Left forelimb (tissue), 1 donor: ENCODE measurements at places on chromosomes 16 and 17.

- no peak for DNase-seq
These were observed 3.4 kb downstream of the NDRG4 start for GRCh38 chr16:58503166-58503862.

DNA sequence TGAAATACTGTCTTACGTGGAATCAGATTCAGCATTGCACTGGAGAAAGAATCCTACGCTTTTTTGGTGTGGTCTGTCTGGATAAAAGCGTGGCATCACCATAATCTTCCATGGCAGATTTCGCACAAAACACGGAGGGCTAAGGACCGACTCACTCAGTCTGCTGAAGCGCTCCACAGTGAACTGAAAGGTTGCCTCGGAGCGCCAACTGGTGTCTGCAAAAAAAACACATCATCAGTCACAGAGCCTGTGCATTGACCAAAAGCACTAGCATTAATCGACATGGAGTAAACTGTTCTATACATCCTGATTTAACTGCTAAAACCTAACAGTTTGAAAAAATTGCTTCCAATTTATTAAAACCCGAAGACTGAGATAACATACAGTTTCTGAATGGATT lies 40.5 kb downstream of the USP7 start:
- DNase-seq = no peak

DNA sequence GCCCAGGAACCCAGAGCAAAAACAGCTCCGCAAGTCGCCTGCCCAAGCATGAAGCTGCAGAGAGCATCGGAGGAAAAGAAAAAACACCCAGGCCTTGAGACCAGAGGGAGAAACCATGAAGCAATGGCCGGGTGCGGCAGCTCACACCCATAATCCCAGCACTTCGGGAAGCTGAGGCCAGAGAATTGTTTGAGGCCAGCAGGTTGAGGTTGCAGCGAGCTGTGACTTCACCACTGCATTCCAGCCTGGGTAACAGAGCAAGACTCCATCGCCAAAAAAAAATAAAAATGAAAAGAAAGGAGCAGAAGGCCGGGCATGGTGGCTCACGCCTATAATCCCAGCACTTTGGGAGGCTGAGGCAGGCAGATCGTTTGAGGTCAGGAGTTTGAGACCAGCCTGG lies 40.3 kb downstream of the C16orf95 start:
- no peak for DNase-seq

DNA sequence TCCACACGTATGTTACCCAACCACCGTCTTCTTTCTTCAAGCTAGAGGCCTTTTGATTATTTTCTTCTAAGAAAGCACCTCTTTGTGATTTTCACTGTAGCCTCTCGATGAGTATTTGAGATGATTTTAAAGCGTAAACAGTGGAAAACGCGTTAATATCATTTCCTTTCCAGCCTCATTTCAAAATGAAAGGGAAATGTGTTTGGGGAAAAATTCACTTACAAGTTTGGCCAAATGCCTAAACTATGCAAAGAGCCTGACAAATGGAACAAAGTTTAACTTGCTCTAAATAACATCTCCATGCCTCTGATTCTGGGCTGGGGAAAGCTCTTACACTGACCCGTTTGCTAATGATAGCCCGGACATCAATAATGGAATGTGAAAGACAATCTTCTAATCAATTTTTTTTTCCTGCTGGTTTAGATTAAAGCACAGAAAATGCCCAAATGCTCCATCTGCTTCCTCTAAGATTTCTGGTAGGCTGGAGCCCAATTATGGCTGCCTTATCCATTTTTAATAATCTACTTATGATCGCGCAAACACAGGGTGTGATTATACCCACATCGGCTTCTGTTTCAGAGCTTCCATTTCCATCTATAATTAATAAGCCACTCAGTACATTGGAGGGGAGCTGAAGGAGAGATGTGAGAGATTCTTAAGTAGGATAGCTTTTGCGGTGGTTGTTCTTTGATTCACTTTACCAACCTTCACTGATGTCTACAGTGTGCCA lies 43.5 kb downstream of the HS3ST2 start:
- DNase-seq = no peak

DNA sequence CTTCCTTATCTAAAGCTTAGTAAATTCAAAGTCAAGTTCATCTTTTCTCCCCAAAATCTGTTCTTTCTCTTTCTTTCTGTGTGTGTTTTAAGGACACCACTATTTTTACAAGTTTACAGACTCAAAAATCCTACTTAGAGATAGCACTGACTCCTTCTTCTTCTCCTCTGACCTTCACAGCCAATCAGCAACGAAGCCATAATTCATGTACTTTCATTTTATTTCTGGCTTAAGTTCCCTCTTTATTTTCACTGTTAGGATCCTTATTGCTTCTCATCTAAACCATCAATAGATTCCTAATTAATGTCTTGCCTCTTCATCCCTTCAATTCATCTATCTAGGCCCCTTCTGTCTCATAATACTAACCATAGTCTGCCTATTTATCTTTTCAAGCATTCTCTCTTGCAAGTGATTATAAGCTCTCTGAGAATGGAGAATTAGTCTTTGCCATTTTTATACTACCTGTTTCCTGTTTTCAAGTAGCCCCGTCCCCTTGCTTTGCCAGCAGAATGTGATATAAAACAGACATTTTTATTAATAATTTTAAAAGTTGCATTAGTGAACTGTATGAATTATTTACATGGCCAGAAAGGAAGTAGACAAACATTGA lies 27.0 kb downstream of the CDC27 start:
- DNase-seq = no peak

DNA sequence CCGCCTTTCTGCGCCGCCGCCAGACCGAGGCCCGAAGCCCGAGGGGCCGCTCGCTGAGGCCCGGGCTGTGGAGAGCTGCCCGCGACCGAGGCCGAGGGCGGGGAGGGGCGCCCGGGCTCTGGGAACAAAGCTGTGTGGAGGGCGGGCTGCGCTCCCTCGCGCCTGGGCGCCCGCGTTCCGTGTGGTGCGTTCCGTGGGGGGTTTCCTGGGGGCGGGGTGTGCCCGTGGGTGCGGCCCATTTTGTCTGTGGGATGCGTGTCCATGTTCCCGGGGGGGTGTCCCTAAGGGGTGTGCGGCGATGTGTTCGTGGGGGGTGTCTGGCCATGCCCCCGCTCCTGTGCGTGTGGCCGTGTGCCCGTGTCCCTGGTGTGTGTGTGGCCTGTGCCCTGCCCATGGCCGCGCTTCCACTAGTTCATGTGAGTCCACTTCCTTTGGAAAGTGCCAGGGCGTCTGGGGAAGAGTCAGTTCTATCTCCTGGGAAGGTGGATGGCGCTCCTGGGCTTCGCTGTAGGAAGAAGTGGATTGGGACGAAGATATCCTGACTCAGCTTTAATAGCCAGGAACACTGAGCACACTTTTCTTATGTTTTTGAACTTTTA lies 520 bp downstream of the JPT2 start:
- DNase-seq = no peak

- no peak for DNase-seq
These were observed 58.3 kb upstream of the ZC3H18 start for GRCh38 chr16:88511906-88512305.

DNA sequence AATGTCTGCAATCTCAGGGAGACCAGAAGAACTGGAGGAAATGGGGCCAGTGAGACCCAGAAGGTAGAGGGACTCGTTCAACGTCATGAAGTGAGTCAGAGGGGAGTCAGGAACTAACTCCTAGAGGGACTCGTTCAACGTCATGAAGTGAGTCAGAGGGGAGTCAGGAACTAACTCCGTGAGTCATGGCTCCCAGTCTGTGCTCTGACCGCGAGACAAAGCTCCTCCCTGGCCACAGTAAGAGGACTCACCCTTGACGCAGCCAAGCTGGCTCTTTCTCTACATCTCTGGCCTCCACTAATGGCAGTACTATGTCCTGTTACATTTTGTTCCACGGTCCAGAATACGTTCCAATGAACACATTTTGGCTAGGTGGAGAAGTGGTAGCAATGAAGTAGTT lies 902.5 kb downstream of the KCNJ2 start:
- DNase-seq = no peak

DNA sequence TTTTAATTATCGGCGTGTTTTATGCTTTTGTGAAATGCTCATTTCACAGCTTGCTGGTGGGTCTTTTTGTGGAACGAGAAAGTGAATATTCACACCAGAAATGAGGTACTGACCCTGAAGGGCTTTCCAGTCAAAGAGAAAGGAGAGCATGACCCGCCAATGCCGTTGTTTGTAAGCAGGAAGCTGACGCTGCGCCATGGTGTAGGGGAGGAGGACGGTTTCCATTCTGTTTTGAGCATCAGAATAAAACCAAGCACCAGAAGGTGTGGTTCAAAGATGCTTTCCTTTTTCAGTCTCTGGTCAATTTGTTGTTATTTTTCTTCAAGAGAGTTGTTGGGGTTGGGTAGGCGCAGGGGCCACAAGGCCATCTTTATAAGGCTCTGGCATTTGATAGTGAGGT lies 669.3 kb downstream of the WWOX start:
- no peak for DNase-seq

GRCh38 chr17:81651692-81652091 lies 4.7 kb downstream of the PDE6G start:
- DNase-seq = no peak

- DNase-seq = no peak
These were observed at the start of gene WNT9B for GRCh38 chr17:46851029-46851741. TSS of gene WNT9B (plus strand) at chr17:46851583. CDS start at chr17:46851639, 56 bp downstream.

DNA sequence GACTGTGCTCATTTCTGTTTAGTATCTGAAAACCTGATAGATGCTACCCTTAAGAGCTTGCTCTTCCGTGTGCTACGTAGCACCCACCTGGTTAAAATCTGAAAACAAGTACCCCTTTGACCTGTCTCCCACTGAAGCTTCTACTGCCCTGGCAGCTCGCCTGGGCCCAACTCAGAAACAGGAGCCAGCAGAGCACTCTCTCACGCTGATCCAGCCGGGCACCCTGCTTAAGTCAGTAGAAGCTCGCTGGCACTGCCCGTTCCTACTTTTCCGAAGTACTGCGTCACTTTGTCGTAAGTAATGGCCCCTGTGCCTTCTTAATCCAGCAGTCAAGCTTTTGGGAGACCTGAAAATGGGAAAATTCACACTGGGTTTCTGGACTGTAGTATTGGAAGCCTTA lies 18.9 kb downstream of the NTAN1 start:
- DNase-seq = no peak

DNA sequence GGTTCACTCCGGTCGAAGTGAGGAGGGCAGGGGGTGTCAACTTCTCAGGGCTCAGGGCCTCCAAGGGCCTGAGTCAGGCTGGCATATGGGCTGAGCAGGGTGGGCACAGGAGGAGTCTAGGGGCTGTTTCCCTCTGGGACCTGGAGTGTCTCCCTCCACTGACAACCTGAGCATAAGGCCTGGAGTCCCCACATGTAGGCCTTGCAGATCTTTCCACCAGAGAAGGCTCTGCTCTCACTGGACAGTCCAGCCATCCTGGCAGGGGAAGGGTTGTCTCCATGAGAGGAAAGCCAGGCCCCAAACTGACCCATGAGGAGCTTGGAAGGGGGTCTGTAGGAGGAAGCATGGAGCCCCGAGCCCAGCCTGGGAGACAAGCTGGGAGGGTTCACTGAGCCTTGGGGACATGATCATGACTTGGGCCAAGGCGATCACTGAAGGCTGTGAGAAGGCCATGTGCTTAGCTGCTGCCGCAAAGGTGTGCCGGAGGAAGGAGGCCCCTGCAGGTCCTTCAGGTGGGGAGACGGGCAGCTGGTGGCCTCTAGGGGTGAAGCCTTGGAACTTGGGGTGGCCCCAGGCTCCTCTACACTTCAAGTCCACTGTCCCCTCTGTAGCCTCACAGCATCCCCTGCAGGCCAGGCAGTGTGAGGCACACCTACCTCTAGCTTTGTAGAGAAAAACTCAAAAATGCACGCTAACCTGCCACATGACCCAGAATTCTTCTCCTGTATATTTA lies 9.9 kb downstream of the CMTM2 start:
- DNase-seq = no peak

- DNase-seq = no peak
These were observed 9.9 kb upstream of the SPPL2C start for GRCh38 chr17:45834471-45835396.

DNA sequence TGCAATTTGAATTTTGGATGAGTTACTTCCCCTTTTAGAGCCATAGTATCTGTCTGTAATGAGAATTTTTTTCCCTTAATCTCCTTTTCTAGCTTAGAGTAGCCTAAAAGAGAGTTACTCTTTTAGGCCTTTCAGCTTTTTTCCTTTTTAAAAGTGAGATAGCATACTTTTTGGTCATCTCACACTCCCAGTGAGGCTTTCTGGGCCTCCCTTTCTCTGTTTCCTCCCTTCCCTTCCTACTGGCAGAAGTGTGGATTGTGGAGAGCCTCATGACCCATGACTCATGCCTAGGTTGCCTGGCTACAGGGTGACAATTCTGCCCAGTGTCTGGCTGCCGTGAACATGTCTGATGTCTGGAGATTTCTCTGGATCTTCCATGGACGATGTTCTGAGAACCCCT lies 15.2 kb downstream of the KRT23 start:
- DNase-seq = no peak

DNA sequence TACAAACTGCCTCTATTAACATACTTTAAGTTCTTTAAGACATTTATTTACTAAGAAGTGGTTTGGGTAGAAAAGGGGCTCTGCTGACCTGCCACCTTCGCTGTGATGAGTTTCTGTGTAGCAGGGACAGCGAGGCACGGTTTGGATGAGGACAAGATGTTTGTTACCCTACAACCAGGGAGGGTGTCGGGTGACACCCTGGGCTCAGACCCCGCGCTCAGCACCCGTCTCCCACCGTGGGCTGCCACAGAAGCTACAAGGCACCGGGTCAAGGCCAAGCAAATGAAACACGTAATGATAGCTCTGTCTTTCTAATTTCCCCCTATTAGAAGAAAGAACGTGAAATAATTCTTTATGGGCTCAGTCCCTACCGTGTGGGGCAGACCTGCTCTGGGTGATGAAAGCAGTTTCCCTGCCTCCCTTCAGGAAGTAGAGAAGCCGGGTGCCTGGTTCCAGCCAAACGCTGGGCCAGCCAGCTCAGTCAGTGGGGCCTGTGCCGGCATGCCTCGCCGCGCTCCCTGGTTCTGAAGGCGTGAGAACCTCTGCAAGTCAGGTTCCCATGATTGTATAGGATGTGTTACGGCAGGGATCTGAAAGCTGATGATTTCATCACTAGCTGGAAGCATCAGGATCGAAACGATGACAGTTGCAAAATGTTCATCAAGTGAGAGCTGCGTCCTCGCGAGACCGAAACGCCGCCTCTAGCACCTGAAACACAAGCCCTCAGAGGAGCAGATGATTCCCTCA lies 3.9 kb downstream of the ZNF750 start:
- DNase-seq = no peak

DNA sequence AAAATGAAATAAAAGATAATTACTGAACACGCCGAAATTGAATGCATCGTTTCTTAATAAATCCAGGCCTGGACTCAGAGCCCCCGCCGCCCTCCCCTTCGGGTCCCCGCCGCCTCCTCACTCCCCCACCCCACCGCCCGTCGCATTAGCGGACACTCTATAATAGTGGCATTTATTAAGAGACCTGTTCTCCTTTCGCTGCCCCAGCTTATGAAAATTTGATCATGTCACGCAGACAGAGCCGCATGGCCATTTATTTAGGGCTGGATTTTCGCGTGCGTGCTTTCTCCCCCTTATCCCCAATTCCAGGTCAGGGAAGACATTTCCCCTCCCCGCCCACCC lies 6.3 kb upstream of the HOXB2 start:
- no peak for DNase-seq

GRCh38 chr16:66603537-66604375 lies 748 bp upstream of the CMTM3 start:
- DNase-seq = peak; percentile 87
